ENCODE measurements at places on chromosomes 7 and 10.

- H3K27ac ChIP-seq: no peak overlapping the region
- H3K4me1 ChIP-seq: no peaks in the 10 kb centered on the region
- no peak overlapping the region for H3K4me3 ChIP-seq
- H3K36me3 ChIP-seq: no peaks in the 10 kb centered on the region
- H3K27me3 ChIP-seq: no peaks in the 10 kb centered on the region
- no peak for DNase-seq
Measured at GRCh38 chr10:77433546-77433945, 204.1 kb downstream of the KCNMA1 start.

DNA sequence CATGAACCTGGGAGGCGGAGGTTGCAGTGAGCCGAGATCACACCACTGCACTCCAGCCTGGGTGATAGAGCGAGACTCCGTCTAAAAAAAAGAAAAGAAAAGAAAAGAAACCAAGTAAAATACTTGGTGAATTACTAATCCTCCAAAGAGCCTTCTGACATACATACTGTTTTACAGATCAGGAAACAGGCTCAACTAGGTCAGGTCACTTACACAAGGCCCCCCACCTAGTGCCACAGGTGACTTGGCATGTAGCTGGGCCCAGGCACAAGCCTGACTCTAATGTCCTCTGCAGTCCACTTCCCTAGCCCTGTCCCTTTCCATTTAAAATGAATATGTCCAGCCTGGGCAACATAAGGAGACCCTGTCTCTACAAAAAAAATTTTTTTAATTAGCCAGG, 157.0 kb downstream of the TPST1 start:
- H3K4me1 ChIP-seq: no peaks in the 10 kb centered on the region
- no peak overlapping the region for H3K4me3 ChIP-seq
- H3K27me3 ChIP-seq: no peaks in the 10 kb centered on the region
- H3K27ac ChIP-seq: no peak overlapping the region

DNA sequence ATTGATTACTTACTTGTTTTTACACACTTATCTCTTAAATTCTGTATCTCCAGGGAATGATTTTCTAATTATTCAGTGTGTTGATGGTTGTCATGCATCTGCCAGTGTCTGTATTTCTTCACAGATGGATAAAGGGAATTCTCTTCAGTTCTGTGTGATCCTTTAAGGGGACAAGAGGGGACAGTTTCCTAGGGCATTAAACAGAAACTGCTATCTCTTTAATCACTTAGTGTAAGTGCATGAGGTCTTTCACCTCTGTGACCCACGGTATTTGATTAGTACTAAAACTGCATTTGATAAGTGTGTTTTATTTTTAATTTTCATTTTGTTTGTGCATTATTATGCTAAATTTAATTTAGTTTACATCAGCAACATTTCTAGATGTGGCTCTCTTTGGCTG, 26.6 kb upstream of the SEMA3D start:
- DNase-seq: no peak
- H3K27ac ChIP-seq: no peak overlapping the region
- H3K4me3 ChIP-seq: no peak overlapping the region

DNA sequence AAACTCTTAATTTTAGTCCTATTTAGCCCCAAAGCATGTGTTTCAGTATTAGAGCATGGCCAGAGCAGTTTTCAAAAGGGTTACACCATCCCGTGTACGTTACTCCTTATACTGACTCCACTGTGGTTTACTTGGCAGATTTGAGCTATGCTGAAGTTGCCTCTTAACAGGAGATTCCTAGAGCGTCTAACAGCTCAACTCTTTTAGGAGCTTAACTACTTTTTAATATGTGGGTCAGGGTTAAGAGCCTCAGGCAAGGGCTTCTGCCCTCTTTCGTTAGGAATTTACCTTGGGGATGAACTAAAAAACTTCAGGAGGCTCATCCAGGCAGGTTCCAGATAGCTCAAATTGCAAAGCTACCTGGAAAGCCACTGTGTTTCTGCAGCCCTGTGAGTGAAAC, 674.8 kb upstream of the C7orf33 start:
- H3K27ac ChIP-seq: no peak overlapping the region
- DNase-seq: no peak
- no peak overlapping the region for H3K4me3 ChIP-seq
- H3K4me1 ChIP-seq: no peaks in the 10 kb centered on the region

DNA sequence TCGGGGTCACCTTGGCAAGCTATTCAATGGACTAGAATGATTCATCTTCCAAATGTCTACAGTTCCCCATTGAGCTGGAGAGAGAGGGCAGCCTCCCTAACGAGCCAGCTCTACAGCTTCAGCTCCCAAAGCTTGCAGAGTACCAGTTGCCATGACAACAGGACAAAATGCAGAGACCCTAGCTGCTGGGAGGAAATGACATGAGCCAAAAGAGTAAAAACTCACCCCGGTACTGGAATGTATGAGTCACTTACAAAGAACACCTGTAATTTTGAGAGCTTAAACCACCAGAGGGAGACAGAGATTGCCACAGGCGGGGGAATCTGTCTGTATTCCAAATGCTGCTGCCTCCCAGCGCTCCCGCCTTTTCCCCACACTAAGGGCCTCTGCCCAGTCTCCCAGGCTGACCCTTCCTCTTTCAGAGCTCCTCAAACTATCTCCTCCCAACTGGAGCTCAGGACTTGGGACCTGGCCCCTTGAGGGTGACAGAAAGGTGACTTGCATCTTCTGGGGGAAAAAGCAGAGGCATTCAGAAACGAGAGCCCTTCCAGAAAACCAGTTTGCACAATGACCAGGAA, 95.5 kb downstream of the CUL2 start:
- H3K36me3 ChIP-seq: no peaks in the 10 kb centered on the region
- no peak overlapping the region for H3K27ac ChIP-seq
- DNase-seq: peak; percentile 30
- no peak overlapping the region for H3K4me3 ChIP-seq
- H3K4me1 ChIP-seq: no peaks in the 10 kb centered on the region

DNA sequence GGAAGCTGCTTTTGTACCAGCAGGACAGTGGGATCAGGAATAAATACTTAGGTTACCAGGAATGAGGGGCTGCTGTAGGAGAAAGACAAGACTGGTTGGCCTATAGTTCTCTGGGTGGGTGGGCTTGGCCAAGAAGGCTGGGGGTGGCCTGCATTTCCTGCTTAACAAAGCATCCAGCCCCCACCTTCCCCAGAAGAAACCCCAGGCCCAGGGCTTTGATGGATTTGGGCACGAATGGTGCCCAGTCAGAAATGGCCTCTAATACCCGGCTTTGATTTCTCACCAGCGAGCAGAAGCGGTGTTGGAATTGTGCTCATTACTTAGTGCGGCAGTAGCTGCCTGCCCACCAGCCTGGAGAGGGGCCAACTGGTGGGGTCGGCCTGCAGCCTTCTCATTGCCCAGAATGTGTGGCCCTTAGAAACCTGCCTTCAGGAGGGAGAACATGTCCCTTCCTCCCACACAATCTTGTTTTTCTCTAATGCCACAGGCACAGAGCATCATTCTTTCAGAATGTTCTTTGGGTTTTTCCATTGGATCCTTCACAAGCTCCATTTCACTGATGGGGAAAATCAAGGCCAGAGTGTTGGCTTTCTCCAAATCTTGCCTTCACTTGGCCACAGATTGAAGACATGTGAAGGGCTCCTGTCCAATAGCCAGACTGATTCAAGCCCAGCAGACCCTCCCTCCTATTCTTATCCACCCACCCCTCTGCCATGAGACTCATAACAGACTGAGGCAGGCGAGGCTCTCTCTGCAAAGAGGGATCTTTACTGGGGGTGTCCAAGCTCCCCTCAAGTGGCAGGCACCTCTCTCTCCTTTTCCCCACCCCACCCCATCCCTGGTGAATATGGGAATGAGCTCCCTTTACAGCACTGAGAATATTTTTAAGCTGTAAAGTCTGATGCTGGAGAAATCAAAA, 2.5 kb downstream of the UNC5B start:
- DNase-seq: no peak
- peaks cover 43% of the 10 kb centered on the region for H3K4me1 ChIP-seq
- H3K36me3 ChIP-seq: no peaks in the 10 kb centered on the region
- H3K27ac ChIP-seq: peak overlapping the region; percentile 24
- no peaks in the 10 kb centered on the region for H3K27me3 ChIP-seq
- peak overlapping the region; percentile 98 for H3K4me3 ChIP-seq

DNA sequence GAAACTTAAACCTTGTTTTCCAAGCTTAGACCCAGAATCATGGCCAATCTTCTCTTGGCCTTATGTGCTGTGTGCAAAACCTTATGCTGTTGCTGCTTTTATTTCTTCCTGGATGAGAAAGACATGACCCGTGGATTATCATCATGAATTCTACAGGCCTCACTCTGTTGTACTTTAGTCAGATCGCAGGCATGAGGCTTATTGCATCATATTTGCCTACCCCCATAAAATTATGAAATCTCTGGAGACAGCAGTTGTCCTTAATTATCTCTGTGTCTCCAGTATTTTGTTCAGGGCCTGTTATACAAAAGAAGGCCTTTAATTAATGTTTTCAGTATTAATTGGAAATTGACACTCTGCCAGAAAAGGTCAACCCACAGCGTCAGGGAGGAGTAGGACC, 71.6 kb downstream of the PLCE1 start:
- H3K36me3 ChIP-seq: no peaks in the 10 kb centered on the region
- no peak overlapping the region for H3K27ac ChIP-seq
- H3K4me3 ChIP-seq: no peak overlapping the region
- H3K27me3 ChIP-seq: no peaks in the 10 kb centered on the region

DNA sequence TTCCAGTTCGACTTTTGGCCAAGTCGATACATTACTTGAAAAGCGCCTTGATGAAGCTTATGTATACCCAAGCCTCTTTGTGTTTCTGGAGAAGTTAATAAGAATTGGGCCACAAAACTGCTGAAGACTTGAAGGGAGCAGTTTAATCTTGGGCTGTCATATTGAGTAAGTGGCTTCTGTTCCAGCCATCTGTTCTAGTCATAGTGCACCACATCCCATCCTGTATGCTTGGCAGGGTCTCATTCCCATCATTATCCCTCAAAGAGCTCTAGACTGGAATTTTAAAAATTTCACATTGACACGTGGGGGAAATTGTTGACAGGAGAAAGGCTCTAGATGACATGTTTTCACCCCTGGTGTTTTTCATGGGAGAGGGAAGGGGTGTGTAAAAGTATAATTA, 196.6 kb upstream of the PLPP4 start:
- H3K4me3 ChIP-seq: no peak overlapping the region
- H3K4me1 ChIP-seq: no peaks in the 10 kb centered on the region
- H3K27me3 ChIP-seq: no peaks in the 10 kb centered on the region
- no peak for DNase-seq

- peaks cover 31% of the 10 kb centered on the region for H3K36me3 ChIP-seq
- no peaks in the 10 kb centered on the region for H3K27me3 ChIP-seq
- no peak overlapping the region for H3K4me3 ChIP-seq
- H3K27ac ChIP-seq: no peak overlapping the region
- H3K4me1 ChIP-seq: no peaks in the 10 kb centered on the region
Measured at GRCh38 chr7:8142477-8142876, 119.5 kb downstream of the ICA1 start.

- no peaks in the 10 kb centered on the region for H3K4me1 ChIP-seq
- H3K27me3 ChIP-seq: no peaks in the 10 kb centered on the region
- no peak overlapping the region for H3K4me3 ChIP-seq
- no peaks in the 10 kb centered on the region for H3K36me3 ChIP-seq
- DNase-seq: no peak
Measured at GRCh38 chr7:11681461-11681860, 150.5 kb downstream of the THSD7A start.

GRCh38 chr7:7231000-7231399, 48.7 kb downstream of the C1GALT1 start:
- DNase-seq: no peak
- H3K27me3 ChIP-seq: no peaks in the 10 kb centered on the region
- H3K36me3 ChIP-seq: peaks cover 7% of the 10 kb centered on the region
- H3K4me1 ChIP-seq: peaks cover 13% of the 10 kb centered on the region

DNA sequence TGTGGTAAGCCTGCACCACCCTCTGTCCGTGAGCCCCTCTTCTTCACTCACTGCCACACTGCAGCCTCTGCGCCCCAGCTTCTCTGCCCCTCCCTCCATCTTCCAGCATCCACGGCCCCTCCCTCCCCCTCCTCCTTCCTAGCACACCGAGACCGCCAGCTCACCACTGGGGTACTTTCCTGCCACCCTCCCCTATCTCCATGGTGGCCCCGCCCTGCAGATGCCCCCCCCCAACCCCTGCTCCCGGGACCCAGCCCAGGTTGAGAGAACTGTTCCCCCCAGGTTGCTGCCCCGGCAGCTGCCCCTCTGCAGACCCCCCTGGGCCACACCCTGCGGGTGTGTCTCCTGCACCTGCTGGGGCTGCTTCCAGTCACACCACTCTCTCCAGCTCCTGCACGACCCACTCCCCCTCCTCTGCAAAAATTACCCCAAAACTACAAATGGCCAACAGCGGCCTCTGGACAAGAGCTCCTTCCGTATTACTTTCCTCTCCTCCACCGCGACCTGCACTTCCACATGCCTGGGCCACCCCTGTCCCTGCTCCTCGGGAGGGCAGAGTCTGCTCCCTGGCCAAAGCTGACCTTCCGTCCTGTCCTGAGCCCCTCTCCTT, 209.2 kb upstream of the PPP2R2D start:
- H3K27me3 ChIP-seq: peaks cover 29% of the 10 kb centered on the region
- no peaks in the 10 kb centered on the region for H3K4me1 ChIP-seq
- no peak overlapping the region for H3K4me3 ChIP-seq
- no peak for DNase-seq
- H3K36me3 ChIP-seq: no peaks in the 10 kb centered on the region

GRCh38 chr7:40192036-40192435, 57.2 kb downstream of the SUGCT start:
- no peak overlapping the region for H3K27ac ChIP-seq
- no peaks in the 10 kb centered on the region for H3K4me1 ChIP-seq
- H3K36me3 ChIP-seq: no peaks in the 10 kb centered on the region
- DNase-seq: no peak

DNA sequence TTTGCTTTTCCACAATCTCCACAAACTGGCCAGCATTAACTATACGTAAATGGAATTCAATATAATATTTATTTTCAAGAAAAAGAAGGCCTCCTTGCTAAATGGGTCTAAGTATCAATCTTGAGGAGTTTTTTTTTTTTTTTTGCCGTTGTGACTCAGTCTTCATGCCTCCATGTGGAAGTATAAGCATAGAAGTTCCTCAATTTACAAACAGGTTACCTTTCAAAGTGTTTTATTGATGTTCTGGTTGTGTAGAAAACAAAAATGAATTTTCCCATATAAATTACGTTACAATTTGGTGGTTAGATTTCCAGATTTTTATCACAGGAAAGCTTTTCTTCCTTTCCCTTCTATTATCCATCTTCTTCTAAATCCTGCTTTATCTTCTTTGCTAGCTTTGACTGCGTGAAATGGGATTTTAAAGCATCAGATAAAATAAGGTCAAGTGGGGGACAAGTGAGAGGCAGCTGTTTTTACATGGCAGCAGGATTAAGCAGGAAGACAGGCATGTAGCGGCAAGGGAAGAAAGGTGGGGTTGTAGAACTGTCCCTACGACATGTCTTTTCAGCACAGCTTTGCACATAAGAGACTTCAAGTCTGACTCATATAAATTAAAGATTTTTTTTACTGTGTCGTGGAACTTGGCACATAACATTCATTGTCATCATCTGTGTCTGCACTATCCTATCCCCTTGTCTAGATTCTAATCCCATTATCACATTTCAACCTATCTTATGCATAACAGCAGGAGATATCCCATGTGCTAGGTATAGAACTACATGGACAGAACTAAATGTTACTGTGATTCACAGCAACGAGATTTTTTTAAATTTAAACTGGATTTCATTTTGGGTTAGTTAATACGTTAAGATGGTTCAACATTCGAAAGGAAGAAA, 135.3 kb upstream of the FAM3C start:
- no peaks in the 10 kb centered on the region for H3K4me1 ChIP-seq
- no peak for DNase-seq
- no peak overlapping the region for H3K4me3 ChIP-seq
- no peak overlapping the region for H3K27ac ChIP-seq
- no peaks in the 10 kb centered on the region for H3K36me3 ChIP-seq
